GM23248 (cell line): ENCODE measurements at places on chromosomes 13 and 19. TPM values are rescaled to one million over a fixed set of nuclear protein-coding genes. Genes with fewer than 3 reads are reported as not detected.
A peak's percentile ranks its signal among the peaks of the same experiment; 100 is the strongest.

DNA sequence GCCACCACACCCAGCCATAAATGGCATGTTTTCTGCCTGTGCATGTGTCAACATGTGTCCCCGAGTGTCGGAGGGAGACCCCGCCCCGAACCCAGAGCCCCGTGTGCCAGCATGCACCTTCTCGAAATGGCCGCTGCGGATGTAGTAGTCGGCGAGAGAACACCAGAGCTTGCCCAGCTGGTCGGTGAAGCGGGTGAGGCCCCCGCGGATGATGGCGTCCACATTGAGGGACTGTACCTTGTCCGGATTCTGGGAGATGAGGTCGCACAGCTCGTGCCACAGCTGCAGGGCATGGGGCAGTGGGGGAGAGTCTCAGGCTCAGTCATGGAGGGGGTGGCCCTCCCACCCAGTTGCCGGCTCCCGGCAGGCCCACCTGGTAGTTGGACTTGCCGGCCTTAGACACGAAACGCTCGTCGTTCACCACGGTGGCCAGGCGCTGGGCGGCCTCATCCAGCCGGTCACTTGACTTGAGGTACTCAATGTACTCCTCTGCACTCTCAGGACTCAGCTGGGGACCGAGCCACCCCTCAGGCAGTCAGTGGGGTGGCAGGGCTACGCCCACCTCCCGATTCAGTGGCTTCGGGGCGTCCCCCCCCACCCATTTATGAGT is 3.5 kb downstream of the XAB2 start:
- no peak for DNase-seq

GRCh38 chr13:20221772-20222171 is 10.3 kb downstream of the GJB6 start:
- DNase-seq = peak; percentile 49

GRCh38 chr13:23945612-23946011 is 48.3 kb upstream of the C1QTNF9B start:
- no peak for DNase-seq

The YJEFN3 gene
- total RNA-seq = 0.25 TPM in 1 of 2 replicates, not detected in the other

- DNase-seq = no peak
Measured at GRCh38 chr19:13094771-13095392, 7.8 kb downstream of the LYL1 start.
